MG63 (cell line): ENCODE measurements at places on chromosomes 4 and X. TPM values are rescaled to one million over a fixed set of nuclear protein-coding genes. Genes with fewer than 3 reads are reported as not detected.

Gene KIAA1210
- not detected in 2 replicates for total RNA-seq

Gene OCIAD1
- 80.6 and 132 TPM in 2 replicates for total RNA-seq

- no peak for DNase-seq
Measured at GRCh38 chr4:24287096-24287495, 297.3 kb downstream of the DHX15 start.

GRCh38 chrX:26762253-26762652, 546.3 kb downstream of the MAGEB5 start:
- no peak for DNase-seq

DNA sequence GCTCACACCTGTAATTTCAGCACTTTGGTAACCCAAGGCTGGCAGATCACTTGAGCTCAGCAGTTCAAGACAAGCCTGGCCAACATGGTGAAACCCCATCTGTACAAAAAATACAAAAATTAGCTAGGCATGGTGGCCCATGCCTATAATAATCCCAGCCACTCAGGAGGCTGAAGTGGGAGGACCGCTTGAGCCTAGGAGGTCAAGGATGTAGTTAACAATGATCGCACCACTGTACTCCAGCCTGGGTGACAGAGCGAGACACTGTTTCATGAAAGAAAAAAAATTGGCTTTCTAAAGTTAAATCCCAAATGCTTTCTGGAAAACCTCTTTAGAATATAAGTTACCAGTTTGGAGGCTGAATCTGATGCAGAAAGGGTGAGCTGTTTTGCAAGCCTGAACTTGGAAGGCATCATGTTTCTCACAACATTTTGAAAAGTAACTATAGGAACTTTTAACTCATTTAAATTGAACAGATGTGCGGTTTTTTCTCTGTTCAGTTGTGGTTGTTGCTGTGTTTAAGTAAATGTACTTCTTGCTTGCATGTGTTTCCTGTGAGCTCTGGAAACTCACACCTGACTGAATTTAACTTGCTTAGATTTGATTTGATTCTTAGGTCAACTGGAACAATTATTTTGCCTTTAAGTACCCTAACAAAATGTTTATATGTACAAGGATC, 39.8 kb upstream of the TMEM131L start:
- DNase-seq: no peak

- no peak for DNase-seq
Measured at GRCh38 chrX:45258731-45259402, 58.2 kb upstream of the DIPK2B start.

GRCh38 chr4:70179811-70180210, 15.7 kb upstream of the ODAM start:
- no peak for DNase-seq

- peak; percentile 26 for DNase-seq
Measured at GRCh38 chrX:42732506-42732905, 45.5 kb downstream of the PPP1R2C start.

GRCh38 chrX:17415242-17415810, 40.3 kb downstream of the NHS start:
- no peak for DNase-seq

GRCh38 chr4:74364652-74365491, at the start of gene EREG:
EREG (plus strand) TSS chr4:74365145; CDS start chr4:74365309, 164 bp downstream.
- peak; percentile 27 for DNase-seq

DNA sequence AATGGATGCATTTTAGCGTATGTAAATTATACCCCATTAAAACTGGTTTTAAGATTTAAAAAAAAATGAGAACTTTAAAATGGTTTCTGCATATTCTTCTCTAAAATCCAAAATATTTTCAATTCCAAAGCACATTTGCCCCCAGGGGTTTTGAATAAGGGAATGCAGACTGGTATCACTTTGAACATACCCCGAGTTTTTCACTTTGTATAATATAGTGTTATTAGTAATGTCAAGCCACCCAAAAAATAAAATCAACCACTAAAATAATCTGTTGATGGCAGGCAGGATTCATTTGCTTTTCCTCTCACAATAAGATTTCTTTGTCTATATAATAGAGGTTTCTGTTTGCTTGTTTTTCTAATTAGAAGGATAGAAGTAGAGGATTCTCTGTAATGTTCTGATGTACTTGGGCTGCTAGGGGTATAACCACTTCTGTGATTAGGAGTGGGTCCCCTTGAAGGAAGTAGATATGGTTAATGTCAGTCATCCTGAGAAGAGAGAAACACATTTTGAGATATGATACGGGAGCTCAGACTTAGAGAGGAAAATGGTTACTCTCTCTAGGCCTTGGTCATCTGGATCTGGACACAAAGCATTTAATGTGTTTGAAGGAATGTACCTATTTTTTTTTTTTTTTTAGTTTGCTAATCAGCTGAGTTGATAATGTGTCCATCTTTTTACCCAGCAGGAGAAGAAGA, 9.3 kb upstream of the LIN54 start:
- DNase-seq: no peak
